ENCODE measurements at places on chromosomes 12 and 14.
A peak's percentile ranks its signal among the peaks of the same experiment; 100 is the strongest.

GRCh38 chr14:96944297-96944696 lies 147.1 kb downstream of the VRK1 start:
- no peak for DNase-seq

DNA sequence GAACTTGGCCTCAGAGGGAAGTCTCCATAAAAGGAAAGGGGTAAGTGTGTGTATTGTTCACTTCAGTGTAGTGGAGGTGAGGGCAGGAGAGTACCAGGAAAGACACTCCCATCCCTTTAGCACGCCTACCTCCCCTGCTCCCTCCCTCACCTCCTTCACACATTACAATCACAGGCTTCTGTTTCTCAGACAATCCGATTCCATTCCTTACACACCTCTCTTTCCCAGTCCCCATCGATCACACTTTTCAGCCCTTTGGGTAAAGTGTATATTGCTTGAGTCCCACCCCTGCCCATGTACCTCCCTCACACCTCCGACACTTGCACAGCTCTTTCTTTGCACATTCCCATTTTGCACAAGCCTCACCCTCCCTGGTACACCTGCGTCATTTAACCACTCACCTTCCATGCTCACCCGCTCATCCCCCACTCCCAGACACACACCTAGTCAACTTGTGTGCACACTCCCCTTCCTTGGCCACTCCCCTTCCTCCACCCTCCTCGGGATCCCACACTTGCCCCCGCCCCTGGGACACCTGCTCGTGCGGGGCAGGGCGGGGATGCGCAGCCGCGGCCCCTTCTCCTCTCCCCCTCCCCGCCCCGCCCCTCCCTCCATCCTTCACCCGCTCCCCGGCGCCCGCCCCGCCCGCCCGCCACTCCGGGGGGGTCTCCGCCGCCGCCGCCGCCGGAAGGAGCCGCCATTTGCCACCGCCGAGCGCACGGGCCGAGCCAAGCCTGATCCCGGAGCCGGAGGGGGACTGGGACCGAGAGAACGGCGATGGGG lies at the start of gene MARCHF9:
Gene MARCHF9, plus strand, starts transcription at position 693 of the 783 bp plus-strand sequence. CDS start 426 bp downstream, outside the sequence.
- peak; percentile 43 for DNase-seq

DNA sequence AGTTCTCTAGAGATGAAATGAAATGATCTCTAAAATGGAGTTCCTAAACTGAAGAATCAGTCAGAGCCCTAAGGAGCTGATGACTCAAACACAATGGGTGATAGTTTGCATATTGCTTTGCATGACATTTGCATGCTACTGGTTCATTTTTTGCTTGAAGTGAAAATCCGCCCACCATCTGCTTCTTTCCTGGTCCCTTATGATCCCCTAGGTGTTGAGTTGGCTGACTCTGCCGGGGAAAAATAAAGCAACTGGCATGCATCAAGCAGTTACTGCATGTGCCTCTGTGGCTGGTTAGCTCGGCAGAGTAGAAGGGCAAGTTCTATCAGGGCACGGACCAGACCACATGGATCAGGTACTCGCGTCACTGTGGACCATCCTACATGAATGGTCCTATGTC lies 151.1 kb downstream of the PPM1H start:
- DNase-seq = no peak

GRCh38 chr12:116406529-116406928 lies 129.0 kb upstream of the MED13L start:
- no peak for DNase-seq

DNA sequence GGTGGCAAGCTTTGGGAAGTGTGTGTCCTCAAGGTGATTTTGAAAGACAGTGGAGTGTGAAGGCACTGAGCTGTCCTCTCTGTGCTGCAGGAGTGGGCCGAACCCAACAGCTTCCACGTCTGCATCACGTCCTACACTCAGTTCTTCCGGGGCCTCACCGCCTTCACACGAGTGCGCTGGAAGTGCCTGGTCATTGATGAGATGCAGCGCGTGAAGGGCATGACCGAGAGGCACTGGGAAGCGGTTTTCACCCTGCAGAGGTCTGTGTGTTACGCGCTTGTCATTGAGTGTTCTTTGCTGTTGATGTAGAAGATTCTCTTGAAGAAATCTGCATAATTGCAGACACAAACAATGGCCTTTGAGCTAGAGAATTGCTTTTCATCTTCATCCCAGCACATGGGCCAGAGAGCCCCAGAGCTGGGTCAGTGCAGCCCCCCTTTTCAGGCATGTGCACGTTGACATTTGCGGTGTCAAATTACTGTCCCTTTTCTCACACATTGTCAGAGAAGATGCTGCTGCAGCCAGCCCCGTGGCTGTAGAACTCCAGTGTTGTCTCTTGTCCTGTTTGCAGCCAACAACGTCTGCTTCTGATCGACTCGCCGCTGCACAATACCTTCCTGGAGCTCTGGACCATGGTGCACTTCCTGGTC lies 63.3 kb downstream of the EP400 start:
- no peak for DNase-seq

GRCh38 chr12:76290963-76291859 lies 57.0 kb downstream of the BBS10 start:
- no peak for DNase-seq

GRCh38 chr14:75277815-75278421 lies 710 bp upstream of the FOS start:
- DNase-seq = no peak

DNA sequence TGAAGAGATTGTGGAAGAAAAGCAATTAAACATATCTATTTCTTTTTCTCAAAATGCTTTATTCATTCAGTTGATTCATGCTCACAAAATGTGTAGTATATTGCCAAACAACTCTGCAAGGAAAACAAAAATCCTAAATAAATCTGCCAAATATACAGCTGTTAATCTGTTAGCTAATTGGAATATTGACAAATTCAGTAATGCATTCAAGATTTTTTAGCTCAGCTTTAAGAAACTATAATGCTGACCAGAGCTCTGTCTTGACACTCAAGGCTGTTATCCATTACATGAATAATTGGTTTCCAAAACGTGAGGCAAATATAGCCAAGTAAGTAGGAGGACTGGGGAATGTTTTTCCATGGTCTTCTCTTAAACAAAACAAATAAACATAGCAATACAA lies 146.8 kb downstream of the TMTC2 start:
- no peak for DNase-seq

DNA sequence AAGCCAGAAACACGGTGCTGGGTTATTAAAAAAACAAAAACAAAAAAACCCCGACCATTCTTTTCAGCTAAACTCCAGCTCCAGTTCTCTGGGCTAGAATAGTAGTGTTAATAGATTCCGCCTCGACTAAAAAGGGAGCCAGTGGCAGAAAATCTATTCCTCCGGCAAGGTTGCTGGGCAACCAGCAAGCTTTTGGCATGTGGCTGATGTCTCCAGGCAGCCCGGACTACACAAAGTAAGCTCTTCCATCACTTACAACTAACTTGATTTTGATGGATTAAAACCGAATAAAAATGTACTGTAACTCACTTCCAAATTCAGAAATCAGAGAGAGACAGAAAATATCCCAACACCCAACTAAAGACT lies 126.4 kb upstream of the FOXN3 start:
- no peak for DNase-seq

- no peak for DNase-seq
Observed at GRCh38 chr12:96170328-96170727, 23.8 kb upstream of the ELK3 start.

DNA sequence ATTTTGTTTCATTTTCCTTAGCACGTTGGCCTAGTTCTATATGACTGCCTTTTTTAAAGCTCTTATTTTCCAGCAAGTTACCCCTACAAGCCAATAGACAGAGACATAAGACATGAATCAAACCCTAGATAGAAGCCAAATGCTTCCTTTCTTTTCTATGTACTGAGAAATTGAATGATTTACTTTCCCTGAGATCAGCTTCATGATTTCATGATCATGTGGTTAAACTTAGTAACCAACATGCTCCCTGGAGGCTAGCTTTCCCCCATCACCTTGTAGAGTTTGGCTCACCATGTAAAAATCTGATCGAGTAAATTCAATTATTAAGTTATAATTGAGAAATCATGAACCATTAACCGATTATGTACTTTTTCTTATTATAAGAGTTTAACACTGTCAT lies 148.1 kb upstream of the LRIG3 start:
- DNase-seq = no peak

DNA sequence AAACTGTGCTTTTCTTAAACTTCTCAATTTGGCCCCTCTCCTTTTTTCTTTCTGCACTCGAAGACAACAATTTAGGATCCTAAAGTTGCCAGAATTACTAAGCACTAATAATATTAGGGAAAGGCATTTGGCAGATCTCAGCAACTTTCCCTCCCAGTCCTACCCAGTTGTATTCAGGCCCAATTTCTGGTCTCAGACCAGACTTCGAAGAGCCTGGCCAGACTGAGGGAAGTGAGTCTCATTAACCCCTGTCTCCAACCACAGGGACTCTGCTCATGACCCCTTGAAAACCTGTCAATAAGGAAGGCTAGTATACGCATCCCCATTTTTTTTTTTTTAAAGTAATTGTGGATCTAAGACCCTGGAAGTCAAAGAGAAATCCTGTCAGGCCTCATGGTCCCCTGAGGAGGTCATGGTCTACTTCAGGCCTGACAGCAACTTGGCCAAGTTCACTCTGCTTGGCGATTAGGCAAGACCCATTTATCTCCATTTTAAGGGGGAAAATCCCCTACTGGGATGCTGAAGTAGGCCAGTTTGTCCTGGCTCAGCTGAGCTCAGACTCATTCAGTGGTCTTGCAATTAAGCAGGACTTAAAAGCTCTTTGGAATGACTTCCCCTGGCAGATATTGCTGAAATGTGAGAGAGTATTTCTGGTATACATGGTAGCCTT lies 521.0 kb downstream of the FUT8 start:
- no peak for DNase-seq

DNA sequence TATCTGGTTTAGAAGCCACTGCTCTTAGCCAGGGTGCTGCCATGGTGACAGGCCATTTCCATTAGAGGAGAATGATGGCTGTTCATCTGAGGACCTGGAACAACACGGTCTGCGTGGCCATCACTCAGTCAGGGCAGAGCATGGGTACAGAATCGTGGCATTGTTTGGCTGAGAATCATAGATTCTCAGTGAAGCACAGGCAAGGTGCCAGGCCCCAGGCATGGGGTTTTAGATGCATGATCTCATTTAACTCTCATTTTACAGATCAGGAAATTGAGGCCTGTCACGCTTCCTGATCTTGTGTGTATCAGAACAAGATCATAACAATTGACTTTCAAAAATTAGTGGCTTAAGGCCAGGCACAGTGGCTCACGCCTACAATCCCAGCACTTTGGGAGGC lies 26.8 kb upstream of the IRF2BPL start:
- no peak for DNase-seq

DNA sequence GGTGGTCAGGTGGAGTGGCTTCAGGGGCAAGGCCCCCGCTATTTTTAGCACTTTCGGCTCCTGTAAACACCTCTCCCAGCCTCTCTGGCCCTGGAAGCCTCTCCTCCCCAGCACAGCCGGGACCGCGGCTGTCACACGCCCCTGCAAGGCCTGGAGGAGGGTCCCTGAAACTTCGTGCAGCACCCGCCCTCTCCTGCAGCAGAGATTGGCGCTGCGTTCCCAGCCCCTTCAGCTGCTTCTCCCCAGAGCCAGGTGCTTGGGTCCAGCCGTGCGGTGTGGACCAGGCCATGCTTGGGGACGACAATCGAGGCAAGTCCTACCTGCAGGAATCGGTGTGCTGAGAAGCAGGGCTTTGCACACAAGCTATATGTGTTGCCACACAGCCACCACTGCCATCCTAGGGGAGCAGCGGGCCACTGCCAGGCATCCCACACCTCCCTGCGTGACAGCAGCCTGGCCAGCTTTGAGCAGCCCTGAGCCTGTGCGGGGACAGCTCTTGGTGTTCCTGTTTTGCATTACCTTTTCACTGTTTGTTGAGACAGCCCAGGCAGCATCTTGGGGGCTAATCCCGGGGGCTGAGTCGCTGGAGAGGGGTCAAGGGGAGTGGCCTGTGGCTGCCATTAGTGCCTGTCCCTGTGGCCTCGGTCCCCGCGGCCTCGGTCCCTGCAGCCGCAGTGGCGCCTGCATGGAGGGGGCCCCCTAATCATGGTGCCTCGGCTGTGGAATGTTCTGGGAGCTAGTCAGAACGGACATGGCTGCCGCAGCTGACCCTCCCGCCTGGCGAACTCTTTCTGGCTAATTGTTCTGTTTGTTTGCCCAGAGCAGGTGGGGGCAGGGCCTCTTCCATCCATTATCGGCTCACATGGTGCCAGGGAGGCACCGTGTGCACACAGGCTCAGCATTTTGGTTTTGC lies 27.6 kb upstream of the TRAF3 start:
- DNase-seq = no peak

DNA sequence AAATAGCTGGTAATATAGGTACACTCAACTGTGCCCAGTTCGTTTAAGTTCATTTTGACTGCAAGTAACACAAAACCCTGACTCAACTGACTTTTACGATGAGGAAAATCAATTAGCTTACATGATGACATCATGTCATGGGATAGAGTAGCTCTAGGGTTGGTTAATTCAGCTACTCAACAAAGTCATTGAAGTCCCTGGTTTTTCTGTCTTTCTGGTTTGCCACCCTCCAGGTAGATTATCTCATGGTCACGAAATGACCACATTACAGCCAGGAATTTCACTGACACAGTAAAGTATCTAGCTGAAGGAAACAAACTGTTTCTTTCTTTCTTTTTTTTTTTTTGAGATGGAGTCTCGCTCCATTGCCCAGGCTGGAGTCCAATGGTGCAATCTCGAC lies 68.5 kb upstream of the FUT8 start:
- DNase-seq = no peak

DNA sequence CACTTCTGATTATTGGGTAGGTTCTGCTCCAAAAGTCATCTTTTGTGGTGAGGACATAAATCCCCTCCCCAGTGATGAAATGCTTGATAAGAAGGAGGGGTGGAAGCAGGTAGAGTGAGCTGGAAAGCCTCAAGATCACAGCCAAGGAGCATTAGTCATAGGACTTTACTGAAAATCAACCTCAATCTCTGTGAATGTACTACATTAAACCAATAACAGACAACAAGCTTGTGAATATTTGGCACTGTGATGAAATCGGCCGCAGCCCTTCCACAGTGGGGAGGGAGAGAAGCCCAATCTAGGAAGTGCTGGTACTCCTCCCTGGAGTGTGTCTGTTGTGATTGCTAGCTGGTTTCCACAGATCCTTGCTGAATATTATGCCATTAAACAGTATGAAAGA lies 41.2 kb upstream of the PTCSC3 start:
- no peak for DNase-seq

DNA sequence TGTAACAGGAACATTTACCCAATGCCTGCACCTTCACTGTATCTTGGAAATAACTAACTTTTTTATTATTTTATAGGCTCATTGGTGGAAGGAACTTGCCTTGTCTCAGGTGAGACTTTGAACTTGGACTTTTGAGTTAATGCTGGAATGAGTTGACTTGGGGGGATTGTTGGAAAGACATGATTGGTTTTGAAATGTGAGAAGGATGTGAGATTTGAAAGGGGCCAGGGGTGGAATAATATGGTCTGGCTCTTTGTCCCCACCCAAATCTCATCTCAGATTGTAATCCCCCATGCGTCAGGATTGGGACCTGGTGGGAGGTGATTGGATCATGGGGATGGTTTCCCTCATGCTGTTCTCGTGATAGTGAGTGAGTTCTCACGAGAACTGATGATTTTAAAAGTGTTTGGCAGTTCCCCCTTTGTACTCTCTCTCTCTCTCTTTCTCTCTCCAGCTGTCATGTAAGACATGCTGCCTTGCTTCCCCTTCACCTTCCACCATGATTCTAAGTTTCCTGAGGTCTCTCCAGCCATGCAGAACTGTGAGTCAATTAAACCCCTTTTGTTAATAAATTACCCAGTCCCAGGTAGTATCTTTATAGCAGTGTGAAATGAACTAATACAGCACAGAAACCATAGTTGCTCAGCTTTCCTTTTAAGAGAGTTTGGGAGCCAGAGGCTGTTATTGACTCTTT lies 244.1 kb downstream of the BTG1 start:
- DNase-seq = no peak

Data from esophagus squamous epithelium (tissue), 5 donors.